ENCODE measurements at places on chromosomes 1 and 21.

DNA sequence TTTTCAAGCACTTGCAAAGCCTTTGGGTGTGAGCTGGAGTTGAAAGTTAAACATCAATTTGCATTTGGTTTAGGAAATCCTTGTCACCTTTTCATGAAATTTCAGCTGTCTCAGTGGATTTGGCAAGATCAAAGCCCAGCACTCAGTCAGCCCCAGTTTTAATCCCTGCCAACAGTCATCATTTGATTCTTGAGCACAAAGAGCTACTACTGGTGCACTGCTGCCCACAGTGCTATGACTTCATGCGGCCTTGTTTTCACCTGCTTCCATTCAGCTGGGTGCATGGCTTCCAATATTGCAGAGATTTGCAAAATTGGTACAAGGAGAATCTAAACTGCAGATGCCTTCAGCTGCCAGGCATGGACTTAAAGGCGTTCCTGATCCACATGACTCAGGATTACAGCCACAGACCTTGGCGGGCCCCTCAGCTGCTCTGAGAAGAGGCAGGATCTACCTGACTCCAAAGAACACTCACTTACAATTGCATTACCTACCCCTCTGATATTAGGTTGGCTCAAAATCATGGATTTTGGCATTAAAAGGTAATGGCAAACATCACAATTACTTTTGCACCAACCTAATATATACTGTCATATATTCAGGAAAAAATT is 259.1 kb downstream of the DSCAM start:
- DNase-seq, result no peak

GRCh38 chr1:234755449-234755863 is 145.5 kb upstream of the IRF2BP2 start:
- no peak for DNase-seq

DNA sequence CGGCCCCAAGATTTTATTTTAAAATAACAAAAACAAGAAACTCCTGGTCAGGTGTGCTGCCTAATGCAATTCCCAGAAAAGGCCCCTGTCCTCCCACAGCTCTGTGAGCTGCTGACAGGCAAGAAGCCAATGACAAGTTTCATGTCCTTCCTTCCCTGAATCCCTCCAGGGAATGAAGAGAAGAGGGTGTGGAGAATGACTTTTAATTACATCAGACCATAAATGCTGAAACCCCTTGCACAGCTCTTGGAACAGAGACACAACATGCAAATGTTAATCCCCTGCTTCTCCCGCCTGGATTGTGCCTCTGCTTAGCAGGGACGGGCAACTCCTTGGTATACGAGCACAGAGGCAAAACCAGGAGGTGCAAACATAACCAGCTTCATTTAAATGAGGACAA is 228.1 kb upstream of the CAMK1G start:
- no peak for DNase-seq

DNA sequence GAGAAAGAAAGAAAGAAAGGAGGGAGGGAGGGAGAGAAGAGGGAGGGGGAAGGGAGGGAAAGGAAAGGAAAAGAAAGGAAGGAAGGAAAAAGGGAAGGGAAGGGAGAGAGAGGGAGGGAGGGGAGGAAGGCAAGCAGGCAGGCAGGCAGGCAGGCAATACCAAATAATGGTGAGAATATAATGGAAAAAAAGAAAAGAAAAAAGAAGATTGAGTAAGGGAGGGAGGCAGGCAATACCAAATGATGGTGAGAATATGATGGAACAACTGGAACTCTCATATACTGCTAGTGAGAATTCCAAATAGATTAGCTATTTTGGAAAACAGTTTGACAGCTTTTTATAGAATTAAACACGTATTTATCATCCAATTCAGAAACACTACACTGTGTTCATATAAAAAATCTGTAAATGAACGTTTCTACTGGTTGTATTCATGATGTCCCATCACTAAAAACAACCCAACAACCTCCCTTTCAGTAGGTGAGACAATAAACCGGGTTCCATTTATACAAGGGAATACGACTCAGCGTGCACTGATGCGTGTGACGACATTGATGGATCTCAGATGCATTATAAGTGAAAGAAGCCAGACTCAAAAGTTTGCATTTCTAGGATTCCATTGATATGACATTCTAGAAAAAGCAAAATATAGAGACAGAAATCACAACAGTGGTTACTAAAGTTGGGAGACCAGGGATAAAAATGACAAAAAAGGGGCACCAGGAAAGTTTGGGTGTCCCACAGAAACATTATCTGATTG is 226.4 kb downstream of the DSCAM start:
- DNase-seq, result no peak

DNA sequence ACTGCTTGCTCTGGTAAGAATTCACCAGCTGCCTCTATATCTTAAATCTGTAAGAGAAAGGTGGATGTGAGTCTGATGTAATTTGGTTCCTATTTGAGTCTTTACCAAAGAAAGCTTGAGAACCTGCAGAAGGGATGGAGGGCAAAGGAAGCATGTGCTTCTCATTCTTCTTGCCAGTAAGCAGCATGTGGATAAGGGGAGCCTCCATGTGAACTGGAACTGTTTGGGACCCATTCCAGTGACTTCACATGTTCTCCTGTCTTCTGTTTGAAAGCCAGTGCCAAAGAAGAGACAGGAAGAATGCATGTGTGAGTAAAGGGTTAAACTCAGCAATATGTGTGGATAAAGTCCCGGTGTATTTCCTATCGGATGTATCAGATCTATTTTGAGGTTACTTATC is 119.6 kb upstream of the ADGRL2 start:
- DNase-seq, result no peak

GRCh38 chr1:212217633-212218032 is 67.6 kb upstream of the PPP2R5A start:
- DNase-seq, result no peak

DNA sequence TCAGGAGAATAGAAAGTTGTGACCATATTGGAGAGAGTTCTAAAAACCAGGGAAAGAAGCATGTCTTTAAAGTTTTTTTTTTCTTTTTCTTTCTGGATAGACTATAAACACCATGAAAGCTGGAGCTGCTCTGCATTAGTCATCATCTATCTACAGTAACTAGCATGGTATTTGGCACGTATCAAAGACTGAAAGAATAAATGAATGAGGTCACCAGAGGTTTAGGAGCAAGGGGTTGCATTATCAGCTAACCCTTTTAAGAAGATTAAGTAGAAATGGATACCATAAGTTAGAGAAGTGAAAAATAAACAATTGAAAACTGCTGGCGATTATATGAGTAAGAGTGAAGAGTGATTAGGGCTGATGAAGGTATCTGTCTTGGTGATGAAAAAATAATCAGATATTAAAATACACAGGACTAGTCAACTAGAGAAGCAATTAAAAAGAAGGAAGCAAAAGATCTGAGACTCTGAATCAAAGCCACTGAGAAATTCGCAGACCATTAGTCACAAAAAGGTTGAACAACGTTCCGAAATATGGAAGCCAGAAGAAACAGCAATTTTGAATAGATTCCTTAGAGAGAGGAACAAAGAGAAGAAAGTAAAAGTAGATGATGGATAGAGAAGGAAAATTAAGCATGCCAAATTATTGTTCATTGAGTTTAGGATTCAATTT is 536.4 kb downstream of the DPYD start:
- DNase-seq, result no peak

GRCh38 chr1:30377230-30378002 is 346.0 kb downstream of the MATN1 start:
- DNase-seq, result no peak

DNA sequence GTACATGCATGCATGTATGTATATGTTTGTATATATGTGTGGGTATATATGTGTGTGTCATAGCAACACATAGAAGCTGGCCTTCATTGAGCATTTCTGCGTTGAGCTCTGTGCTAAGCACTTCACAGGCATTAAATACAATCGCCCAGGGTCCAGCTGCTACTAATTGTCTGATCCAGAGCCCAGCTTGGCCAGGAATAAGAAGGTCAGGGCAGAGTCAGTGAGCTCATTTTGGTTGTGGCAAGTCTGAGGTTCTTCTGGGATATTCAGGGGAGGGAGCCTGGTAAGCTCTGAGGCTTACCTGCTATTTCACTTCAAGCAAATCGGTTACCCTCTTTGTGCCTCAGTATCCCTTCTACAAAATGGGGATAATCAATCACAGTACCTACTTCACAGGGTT is 59.6 kb downstream of the FOXO6 start:
- no peak for DNase-seq

GRCh38 chr1:209207701-209208286 is 375.7 kb upstream of the CAMK1G start:
- peak; percentile 94 for DNase-seq

- DNase-seq, result no peak
Observed at GRCh38 chr21:24826822-24827221, 780.5 kb downstream of the MRPL39 start.

DNA sequence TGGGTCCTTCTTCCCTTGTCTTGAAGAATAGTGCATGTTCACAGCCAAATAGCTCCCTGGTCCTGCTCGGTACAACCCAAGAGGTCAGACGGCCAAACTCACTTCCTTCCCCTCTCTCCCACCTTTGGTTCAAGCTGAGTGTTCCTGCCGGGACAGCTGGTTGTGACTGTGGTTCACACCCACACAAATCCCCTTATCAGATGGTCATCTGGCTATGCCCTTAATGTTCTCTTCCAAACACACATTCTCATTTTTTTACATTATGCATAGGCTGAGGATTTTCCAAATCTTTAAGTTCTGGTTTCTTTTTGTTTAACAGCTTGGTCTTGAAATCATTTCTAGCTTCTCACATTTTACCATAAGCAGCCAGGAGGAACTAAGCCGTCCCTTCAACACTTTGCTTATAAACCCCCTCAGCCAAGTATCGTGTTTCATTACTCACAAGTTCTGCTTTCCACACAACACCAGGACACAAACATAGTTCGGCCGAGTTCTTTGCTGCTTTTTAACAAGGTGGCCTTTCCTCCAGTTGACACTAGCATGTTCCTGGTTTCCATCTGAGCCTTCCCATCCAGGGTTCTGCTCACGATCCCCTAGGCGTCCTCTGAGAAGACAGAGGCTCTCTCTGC is 19.7 kb upstream of the TSPEAR start:
- DNase-seq, result no peak

- no peak for DNase-seq
Observed at GRCh38 chr1:2512862-2513421, 13.5 kb downstream of the PANK4 start.

DNA sequence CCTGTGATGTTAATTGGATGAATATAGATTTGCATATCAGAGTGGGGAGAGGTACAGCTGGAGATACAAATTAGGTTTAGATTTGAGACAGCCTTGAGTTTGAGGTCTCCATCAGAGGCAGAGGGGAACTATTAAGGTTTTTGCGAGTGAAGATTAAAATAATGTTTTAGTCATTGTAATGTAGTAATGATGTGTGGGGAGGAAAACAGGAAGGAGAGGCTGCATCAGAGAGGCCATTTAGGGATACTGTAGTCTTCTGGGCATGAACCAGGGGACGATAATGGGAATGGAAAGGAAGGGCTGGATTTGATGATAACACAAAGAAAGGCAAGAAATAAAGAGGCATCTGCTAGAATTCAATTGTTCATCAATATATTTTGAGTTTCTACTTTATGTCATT is 9.5 kb downstream of the CD84 start:
- no peak for DNase-seq

DNA sequence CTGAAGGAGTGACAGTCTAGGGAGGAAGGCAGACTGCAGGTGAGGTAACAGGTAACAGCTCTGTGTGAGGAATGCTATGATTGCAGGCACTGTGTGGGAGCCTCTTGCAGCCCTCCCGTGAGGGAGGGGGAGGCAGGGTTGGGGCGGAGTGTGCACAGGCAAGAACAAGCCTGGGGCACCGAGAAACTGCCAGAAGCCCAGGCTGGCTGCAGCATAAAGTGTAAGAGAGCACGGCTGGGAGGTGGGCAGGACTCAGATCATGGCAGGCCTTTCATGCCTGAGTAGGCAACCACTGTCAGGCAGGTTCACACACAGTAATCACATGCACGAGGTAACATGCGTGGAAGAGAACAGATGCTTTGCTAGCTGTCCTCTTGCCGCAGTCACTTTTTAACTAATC is 11.3 kb upstream of the RHEX start:
- DNase-seq, result peak; percentile 88

- DNase-seq, result no peak
Observed at GRCh38 chr1:81232420-81232819, 568.3 kb upstream of the ADGRL2 start.

- no peak for DNase-seq
Observed at GRCh38 chr1:226332947-226333346, 24.0 kb upstream of the LIN9 start.
